Fibroblast of villous mesenchyme (primary cell): ENCODE measurements at places on chromosomes 3 and 15.
A peak's percentile ranks its signal among the peaks of the same experiment; 100 is the strongest.

- no peak for DNase-seq
These were observed 7.7 kb upstream of the ROPN1B start for GRCh38 chr3:125961289-125961589.

GRCh38 chr3:14601692-14602005, 49.9 kb upstream of the CCDC174 start:
- DNase-seq: no peak

DNA sequence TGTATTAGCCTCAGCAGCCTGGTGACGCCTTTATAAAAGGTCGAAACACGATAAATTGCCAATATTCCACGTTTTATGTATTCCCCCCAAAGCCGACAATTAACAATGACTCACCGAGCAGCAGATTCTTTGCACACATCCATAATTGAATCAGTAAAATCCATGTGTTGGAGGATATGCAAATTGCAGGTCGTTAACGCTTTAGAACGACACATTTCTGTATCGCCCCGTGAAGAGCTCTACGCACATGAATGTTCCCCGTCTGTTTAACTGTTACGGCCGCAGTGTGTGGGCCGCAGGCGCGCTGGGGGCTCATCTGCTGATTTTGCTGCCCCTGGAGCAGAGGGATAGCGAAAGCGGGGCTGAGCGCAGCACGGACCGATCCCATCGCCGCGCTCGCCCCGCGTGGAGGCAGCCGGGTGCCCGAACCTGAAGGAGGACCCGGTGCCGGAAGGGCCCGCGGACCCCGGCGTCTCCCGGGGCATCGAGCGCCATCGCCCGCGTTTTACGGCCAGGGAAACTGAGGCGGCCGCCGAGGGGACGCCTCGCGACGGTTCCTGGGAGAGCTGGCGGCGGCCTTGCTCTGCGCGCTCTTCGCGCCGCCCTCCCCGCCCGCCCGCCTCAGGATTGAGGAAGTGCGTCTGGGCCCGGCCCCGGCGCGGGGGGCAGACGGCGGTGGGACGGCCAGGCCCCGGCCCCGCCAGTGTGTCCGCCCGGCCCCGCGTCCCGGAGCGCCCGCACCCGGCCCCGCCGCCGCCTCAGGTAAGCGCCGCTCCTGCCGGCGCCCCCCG, at the start of gene LRRK1:
LRRK1 (plus strand) TSS at position 668 of the 791 bp plus-strand sequence. CDS start 5,276 bp downstream, outside the sequence.
- DNase-seq: peak; percentile 64

GRCh38 chr3:40079203-40079846, 230.2 kb upstream of the EIF1B start:
- peak; percentile 1 for DNase-seq
